ENCODE measurements at places on chromosomes 16 and 17.

- DNase-seq: no peak
These were observed 28.6 kb downstream of the TPPP3 start for GRCh38 chr16:67364600-67365235.

DNA sequence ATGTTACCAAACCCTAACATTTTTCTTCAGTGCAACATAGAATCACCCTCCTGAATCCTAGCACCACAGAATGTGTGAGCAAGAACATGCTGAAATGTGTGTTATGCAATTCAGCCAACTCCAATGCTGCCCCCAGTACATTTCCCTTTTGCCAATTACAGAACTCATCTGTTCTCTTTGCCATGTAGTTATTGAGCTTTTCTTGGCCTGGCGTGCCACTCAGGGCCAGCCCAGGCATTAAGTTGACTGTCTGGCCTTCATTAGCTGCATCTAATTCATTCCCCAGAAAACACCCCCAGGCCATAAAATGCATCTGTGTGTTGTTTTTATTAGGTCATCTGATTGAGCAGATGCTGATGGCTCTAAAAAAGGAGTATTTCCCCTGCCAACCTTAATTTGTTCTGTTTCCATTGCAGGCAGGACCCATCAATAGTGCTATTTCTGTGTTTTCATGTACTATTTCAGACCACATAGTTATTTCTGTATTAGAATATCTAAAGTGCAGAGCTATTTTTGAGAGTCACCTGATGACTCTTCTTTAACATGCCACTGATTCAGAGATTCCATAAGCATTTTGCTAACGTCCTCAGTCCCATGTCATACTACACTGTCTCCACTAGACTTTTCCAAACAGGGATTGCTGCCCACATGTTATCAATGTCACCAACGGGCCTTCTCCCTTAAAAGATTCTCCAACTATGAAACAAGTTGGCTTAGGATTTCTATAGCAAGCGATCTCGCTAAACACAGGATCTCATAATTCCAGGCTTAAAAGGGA is 969.7 kb downstream of the CDH11 start:
- DNase-seq: no peak

DNA sequence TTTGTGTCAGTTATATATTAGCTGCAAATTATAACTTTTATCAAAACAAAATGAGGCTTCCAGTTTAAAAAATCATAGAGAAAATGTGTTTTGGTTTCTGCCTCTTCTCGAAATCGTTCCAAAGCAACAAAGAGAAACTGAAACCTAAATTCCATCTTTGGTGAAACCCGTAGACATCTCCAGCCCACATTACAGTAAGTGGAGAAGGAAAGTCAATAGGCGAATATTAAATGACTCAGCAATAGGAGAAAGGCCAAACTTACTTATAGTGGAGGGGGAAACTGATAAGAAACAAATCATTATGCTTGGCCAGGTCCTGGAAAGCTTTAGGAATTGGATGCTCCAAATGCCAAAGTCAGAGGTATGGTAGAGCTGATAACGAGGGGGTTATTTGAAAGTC is 103.0 kb upstream of the SHISA6 start:
- no peak for DNase-seq

- DNase-seq: no peak
These were observed 70.1 kb upstream of the CREBBP start for GRCh38 chr16:3950343-3951193.

DNA sequence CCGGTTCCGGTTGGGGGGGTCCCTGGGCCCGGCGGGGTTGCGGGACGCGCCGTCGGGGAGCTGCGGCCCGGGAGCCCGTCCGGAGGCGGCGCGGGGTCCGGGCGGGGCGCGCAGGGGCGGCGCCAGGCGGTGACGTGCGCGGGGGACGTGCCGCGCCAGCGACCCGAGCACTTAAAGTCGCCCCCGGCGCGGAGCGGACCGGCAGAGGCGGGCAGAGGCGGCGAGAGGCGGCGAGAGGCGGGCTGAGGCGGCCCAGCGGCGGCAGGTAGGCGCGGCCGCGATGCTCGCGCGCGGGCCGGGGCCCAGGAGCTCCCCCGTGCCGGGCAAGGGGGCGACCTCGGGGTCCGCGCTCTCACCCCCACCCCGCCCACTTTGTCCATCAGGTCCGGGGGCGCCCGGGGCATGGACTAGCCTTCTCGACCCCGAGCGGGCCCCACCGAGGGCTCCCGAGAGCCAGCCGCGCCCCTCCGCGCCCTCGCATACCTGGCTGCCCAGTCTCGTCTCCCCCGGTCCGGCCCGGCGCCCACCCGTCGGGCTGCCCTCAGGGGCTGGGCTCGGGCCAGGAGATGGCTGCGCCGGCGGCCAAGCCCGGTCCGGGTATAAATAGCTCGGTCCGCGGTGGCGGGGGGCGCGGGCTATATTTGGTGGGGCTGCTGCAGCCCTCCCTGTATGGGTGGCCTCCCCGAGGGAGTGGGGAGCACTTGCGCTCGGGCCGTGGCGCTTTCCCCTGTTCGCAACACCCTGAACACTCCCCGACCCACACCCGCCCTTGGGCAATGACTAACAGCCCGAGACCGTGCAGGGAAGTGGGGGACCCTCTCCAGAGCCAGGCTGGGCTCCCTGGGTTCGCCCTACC is at the start of gene SLC16A3:
TSS of gene SLC16A3 (plus strand) at position 201 of the 856 bp plus-strand sequence. CDS start 6,967 bp downstream, outside the sequence.
- peak; percentile 79 for DNase-seq

DNA sequence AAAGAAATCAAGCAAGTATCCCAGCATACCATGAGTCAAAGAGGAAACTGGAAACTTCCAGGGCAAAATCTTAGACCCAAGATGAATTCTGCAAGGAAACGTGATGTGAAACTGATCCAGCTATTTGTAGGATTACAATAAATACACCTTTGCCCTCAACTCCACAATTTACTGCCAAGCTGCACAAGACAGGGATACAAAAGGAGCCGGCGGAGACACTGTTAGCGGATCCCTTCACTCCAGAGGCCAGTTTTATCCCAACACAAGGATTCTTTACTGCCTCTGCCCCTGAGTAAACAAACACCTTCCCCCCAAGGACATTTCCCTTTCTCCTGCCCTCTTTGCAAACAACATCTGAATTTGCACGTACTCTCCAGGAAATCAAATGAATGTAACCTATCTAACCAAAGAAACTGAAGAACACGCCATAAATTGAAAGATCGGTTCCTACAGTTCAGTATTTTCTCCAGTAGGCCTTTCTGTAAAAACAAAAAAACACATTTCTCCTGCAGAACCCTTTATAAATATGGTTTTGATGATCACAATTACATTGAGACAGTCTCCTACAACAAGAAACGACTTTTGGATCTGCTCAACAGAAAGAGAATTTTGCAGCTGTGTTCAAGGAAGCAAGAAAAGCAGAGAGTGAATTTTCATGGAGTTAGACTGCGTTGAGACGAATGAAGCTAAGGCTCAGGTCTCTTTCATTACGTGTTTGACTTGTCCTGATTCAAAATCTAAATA is 1.4 kb upstream of the CBX2 start:
- DNase-seq: no peak

DNA sequence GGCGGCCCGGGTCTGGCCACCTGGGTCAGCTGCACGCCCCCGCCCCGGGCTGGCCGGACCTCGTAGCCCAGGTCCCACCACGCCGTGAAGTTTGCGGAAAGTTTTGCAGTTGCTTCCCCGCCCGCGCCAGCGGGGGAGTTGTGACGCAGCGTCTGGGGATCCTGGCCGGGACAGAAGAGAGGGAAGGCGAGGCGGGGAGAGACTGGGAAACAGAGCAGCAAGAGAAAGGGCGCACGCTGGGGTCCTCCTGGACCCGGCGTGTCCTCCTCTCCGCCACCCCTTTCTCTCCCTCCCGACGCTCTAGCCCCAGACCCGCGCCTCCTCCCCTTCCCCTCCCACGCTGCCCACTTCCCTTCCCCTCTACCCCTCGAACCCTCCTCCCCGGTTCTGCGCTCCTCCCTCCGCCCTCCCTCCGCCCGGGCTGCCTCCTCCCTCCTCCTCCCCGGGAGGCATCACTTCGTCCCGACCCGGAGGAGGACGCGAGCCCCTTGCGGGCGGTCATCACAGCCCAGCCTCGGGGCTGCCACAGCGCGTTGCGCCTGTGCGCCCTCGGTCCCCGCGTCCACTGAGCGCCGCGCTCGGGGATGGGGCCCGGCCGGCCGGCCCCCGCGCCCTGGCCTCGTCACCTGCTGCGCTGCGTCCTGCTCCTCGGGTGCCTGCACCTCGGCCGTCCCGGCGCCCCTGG is at the start of gene MRC2:
TSS of gene MRC2 (plus strand) at position 452 of the 685 bp plus-strand sequence. CDS start at position 585, 133 bp downstream.
- no peak for DNase-seq

DNA sequence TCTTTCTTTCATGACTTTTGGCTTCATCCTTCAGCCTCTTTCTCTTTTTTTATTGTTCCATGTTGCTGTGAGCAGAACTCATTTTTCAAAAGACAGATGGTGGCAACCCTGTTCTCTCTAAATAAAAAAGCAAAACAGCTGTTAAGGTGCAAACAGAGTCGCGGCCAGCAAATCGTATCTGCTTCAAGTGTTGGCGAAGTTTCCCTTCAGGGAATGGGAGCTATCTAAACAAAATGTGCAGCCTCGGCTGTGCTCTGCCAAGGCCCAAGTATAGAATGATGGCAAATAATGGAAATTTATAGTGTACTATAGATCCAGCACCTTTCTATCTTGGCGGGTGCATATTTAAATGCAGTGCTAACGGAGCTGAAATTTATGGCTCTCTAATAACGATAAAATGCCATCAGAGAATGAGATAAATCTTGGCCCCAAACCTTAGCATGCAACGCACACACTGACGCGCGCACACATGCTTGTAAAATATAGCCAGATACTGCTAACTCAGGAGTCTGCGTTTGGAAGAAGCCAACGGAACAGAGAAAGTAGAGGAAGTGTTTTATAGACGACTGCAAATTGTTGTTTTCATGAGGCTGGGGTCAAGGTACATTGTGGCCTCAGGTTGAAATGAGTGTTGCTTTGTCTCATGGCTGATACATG is 315.5 kb upstream of the RBFOX1 start:
- DNase-seq: no peak

GRCh38 chr17:76467809-76468633 is 618 bp downstream of the AANAT start:
- DNase-seq: no peak

DNA sequence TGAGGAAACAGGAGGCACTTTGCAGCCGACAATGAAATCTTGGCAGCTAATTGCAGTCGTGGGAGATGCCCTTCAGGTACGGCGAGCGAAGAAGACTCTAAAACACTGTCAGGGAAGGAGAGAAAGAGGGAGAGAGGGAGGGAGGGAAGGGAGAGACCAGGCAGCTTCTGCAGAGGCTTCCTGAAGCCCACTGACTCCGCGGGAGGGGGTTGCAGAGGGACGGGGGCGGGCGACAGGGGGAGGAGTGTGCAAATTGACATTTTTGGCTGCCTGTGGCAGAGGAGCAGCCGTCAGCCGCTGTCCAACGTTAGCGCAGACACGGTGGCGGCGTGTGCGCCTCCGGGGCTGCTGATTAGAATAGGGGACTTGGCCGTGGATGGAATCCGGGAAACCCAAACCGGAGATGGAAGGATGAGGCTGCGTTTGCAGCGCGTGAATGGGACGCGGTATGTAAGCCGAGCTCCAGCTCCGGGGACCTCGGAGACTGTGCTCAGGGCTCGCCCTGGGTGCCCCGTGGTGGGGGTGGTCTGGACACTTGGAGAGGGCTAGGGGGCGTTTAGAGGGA is 849.1 kb upstream of the RBFOX1 start:
- no peak for DNase-seq

DNA sequence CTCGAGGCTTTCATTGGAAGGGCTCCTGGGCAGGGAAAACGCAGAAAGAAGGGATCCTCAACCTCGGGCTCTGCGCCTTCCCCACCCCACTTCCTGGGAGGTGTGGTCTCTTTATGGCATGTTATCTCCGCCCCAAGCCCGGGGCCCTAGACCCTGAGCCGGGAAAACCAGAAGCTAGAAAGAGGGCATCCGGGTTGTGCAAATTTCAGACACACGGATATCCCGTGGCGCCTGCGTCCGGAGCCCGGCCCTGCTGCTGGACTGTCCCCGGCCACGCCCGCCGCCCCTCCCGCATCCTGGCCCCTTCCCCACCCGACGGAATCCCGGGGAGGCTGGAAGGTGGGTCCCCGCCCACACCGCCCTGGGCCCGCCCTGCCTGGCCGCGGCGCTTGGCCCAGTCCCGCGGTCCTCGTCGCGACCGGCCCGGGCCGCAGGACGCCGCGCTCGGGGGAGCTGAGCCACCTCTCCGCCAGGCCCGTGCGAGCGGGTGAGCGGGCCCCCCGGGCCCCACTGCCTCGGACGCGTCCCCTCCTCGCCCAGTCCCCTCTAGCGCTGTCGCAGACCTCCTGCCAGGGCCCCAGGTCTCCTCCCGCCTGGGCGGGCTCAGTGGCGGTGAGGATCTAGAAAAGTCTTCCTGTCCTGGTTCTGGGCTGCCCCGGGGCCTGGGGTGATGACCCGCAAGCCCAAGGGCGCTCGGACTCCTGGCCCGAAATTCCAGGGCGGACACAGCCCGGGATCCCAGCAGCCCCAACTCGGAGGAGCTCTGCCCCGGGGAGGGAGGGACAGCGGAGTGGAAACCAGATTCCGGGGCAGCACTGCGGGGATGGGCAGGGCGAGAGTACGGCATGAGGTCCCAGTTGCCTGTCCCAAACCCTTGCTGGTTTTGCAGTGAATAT is at the start of gene SLC16A5:
TSS of gene SLC16A5 (plus strand) at position 397 of the 896 bp plus-strand sequence. CDS start 5,683 bp downstream, outside the sequence.
- DNase-seq: peak; percentile 47

DNA sequence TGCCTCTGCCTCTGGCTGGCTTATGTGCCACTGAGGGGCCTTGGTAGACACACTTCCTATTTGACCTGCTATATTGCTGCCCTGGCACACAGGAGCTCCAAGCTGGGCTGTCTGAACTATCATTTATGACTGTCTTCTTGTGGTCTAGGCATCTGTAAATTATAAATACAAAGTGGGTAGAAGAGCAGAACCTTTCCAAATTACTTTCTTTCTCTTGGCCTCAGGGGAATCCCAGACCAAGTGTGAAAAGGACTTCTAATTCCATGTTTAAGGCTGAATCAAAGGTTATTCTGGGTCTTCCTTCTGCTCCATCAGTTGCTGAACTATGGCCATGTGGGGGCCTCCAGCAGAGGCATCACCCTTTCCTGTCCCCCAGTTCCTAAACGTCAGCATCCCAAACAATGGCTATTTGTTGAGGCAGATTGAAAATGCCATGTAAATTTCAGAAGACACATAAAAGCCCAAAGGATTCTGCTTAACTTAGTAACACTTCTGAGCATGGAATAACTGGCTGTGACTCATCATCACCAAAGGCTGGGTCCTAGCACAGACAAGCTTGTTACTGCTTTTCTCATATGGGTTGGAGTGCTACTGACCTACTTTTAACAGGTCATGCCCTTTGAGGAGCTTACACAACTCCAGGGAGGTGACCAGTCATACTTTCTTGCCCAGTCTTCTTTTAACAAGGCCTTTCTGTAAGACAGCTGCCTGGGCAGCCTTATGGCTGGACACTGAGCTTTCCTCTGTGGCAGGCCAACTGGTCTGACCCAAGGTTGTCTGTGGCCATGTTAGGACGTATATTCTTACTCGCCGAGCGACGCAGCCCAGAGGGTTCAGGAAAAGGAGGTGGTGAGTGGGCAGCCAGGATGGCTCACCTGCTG is 154.8 kb downstream of the VPS53 start:
- no peak for DNase-seq

- DNase-seq: no peak
These were observed 8.5 kb upstream of the WNT9B start for GRCh38 chr17:46842835-46843234.

- DNase-seq: no peak
These were observed 128.4 kb upstream of the TNRC6C start for GRCh38 chr17:77829843-77830799.
